ENCODE measurements at places on chromosomes 3 and 15.
A peak's percentile ranks its signal among the peaks of the same experiment; 100 is the strongest.

GRCh38 chr15:58442122-58442521 lies 10.3 kb downstream of the LIPC start:
- no peak for DNase-seq

DNA sequence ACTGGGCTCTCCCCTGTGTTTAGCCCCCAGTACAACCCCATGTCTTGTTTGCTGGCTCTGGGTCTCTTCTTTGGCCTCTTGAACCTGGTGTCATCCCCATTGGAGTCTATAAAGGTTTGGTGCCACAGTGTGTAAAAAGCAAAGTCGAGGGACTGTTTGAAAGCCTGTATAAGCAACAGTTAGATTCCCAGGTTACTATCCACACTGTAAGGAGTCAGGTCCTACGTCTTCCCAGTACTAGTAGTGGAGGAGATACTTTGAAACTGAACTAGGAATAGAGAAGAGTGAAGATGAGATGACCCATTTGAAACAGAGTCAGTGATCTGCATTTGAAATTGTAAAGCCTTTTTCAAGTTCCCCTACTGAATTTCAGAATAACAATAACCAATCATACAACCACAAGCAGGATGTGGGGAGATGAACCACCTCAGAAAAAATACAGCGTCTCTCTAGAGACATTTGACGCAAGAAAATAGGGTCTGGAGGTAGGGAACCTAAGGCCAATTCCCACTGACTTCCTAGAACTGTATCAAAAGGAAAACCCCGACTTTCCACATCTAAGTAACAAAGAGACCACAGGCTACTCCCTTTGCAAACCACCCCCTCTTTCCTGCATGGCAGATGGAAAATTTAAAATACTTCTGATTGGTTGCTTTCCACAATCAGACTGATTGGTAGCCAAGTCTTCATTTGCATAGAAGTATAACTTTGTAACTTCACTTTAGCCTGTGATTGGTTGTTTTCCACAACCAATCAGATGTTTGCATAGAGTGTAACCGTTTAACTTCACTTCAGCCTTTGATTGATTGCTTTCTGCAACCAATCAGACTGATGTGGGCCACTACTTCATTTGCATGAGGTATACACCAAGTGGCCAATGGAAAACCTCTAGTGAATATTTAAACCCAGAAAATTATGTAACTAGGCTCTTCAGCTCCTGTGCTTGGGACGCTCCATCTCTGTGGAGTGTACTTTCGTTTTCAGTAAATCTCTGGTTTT lies 49.9 kb upstream of the NEDD4 start:
- peak; percentile 33 for DNase-seq

GRCh38 chr3:181290941-181291340 lies 301.4 kb upstream of the DNAJC19 start:
- no peak for DNase-seq

GRCh38 chr3:180961087-180961486 lies 28.4 kb downstream of the DNAJC19 start:
- no peak for DNase-seq

DNA sequence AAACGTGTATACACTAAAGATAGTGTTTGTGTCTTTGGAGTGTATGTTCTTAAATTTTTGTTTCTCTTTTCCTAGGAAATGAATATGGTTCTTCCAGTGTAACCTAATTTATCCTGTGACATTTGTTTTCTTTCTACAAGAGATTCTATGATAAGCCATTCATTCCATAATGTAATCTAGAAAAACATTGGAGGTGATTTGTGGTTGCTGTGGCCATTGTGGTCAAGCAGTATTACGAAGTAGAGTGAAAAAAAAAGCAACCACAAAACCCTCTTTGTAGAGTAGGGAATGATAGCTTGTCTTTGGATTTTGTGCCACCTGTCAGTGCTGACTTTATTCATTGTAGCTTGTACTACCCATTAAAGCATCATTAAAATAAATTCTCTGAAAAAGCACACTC lies 1209.6 kb downstream of the ZPLD1 start:
- DNase-seq: no peak

DNA sequence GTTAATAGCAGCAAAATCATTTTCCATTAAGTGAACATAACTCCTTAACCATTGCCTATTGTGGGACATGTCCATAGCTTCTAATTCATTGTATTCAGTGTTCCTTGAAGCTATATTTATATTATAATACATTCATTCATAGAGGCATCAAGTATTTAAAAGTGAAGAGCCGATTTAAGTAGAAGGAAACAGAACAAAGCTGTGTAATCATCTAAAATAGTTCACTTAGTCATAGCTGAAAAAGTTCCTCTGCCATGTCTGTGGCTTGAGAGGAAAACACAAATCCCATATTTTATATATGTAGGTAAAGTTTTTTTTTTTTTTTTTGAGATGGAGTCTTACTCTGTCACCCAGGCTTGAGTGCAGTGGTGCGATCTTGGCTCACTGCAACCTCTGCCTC lies 54.5 kb downstream of the TMEM108 start:
- no peak for DNase-seq

DNA sequence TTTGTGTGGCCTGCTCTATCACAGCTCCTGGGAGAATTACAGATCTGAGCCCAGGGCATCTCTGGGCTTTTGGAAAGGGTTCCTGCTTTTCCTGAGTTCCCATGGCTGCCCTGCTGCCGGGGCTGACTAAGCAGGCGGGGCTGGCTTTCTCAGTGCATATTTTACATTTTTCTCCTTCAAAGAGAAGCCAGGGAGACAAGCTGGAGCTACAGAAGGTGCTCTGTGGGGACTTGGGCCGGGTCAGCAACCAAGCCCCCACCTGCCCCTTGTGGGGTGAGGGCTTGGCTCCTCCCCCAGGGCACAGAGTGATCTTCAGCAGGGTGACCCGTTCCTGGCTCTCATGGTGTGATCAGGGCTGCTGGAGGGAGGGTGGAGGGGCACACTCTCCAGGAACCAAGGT lies 17.4 kb downstream of the ABTB1 start:
- no peak for DNase-seq

GRCh38 chr3:177069514-177070329 lies 127.6 kb downstream of the TBL1XR1 start:
- no peak for DNase-seq

- no peak for DNase-seq
Measured at GRCh38 chr3:34864011-34864410, 775.3 kb upstream of the ARPP21 start.

GRCh38 chr3:192449036-192449435 lies 278.3 kb downstream of the FGF12 start:
- no peak for DNase-seq

DNA sequence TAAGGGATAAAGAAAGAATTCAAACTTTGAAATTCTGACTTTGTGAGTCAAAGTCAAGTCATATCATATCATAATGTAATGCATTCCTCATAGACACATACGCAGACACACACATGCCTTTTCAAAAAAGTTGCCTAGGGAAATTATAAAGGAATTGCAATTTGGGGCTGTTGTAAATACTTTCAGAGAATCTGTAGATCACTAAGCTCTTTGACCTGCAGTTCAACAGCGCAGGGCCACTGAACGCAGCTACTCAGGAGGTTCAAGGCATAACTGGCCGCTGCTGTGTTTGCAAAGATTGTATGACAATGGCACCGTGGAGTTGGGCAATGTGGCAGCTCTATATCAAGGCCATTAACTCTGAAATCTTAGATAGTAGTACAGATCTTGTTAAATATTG lies 188.4 kb upstream of the THRB start:
- DNase-seq: no peak

GRCh38 chr15:53658255-53658654 lies 101.2 kb downstream of the WDR72 start:
- DNase-seq: no peak

GRCh38 chr3:157393113-157393512 lies 43.5 kb upstream of the PTX3 start:
- no peak for DNase-seq

DNA sequence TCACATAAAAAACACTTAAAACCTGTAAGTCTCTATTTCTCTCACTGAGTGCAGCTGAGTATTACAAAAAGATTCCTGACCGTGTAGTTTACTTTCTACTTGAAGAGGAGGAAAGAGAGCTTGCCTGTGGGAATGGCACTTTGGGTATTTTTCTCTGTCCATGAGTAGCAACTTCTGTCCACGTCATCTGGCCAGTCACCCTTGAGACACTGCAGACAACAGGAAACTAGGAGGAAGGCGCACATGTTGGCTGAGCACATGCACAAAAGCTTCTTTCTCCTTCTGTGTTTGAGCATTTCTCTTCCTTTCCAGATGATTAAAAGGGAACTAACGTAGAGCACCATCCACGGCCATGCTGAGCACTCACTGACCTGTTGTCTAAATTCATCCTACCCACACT lies 19.7 kb downstream of the STARD5 start:
- no peak for DNase-seq

GRCh38 chr3:2847062-2847841 lies 262.9 kb downstream of the IL5RA start:
- DNase-seq: no peak

GRCh38 chr15:69941301-69941605 lies 156.5 kb downstream of the TLE3 start:
- no peak for DNase-seq

DNA sequence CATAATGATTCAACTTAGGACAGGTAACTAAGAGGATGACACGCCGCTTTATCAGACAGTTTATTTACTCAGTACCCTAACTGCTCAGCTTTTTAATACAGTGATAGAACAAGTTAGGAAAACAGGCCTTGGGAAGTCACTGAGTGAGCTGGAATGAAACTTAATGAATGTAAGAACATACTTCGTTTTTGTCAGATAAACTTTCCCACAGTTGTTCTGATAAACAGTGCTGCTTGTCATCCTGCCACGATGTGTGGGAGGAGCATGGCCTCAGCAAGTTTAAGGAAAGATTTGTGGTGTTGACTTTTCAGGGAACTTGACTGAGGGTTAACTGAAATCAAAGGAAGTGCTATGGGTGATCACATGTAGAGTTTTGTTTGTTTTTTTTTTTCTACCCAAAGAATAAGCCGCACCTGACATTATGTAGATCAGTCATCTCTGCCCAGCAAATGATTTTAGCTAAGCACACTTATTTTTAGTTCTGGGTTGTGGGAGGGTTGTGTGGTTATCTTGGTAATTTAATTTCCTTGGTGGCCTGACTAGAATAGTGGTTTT lies 5.6 kb upstream of the P2RY14 start:
- DNase-seq: peak; percentile 56

GRCh38 chr3:165820671-165821123 lies 16.5 kb downstream of the BCHE start:
- DNase-seq: no peak

DNA sequence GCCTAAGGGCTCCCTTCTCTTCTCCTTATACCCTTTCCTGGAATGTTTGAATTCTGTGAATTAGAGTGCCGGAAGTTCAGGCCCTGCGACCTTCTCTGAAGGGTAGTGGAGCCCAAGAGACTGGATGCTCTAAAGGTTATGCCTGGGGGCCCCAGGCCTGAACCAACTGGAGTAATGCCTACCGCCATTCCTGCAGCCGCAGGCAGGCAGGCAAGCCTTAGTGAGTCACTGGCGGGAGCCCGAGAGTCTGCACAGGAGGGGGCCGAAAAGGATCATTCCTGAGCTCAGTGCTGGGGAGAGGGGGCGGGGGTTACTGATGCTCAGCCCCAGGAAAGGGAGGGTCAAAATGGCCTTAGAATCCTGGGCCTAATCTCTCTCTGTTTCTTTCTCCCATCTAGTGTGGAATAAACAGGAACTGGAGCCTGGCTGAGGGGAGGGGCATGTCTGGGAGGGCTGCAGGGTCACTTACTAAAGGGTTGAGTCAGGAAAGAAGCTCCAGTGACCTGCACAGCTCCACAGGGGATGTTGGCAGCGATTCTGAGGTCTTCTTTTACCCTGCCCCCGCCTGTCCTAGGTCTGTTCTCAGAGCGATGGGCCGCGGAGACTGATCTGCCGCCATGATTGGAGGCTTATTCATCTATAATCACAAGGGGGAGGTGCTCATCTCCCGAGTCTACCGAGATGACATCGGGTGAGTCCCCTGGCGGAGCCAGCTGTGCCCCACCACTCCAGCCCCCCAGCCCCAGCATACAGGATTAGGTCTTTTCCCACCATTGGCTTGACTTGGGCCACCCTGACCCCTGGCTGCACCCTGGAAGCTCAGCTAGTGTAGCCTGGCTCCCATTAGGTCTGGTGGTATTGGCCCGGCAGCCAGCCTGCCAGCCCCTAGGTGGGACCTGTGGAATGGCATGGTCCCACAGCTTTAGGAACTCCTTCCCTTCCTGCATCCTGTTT lies 2.0 kb downstream of the AP2M1 start:
- DNase-seq: no peak

DNA sequence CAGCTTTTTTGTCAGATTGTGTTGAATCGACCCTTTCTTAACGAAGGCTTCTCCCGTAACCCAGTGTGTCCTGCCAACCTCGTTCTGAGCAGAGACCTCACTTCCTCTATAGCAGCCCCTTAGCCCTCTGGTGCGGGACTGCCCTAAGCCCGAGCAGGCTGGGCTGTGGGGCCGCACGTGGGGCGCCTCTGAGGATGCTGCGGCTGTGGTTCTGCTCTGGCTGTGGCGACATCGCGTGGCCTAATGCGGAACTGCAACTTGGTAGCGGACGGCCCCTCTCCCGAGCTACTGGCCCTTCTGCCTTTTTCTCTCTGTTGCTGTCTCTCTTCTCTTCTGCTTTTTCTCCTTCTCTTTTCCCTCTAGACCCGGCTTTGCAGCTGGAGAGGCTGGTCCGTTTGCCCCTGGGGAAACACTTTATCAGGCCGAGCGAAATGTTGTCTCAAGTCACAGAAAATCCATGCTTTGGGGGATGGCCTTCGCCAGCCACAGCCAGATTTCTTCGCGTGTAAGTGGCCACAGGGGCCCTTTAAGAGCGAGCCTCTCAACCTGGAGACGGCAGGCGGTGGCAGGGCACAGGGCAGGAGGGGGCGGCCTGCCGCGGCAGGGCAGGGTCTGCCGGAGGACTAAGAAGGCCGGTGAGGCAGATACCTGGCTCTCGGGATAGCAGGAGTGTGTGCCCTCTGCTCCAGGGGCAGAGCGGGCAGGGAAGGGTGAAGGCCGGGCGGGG lies 19.4 kb upstream of the KIF23 start:
- DNase-seq: peak; percentile 84

DNA sequence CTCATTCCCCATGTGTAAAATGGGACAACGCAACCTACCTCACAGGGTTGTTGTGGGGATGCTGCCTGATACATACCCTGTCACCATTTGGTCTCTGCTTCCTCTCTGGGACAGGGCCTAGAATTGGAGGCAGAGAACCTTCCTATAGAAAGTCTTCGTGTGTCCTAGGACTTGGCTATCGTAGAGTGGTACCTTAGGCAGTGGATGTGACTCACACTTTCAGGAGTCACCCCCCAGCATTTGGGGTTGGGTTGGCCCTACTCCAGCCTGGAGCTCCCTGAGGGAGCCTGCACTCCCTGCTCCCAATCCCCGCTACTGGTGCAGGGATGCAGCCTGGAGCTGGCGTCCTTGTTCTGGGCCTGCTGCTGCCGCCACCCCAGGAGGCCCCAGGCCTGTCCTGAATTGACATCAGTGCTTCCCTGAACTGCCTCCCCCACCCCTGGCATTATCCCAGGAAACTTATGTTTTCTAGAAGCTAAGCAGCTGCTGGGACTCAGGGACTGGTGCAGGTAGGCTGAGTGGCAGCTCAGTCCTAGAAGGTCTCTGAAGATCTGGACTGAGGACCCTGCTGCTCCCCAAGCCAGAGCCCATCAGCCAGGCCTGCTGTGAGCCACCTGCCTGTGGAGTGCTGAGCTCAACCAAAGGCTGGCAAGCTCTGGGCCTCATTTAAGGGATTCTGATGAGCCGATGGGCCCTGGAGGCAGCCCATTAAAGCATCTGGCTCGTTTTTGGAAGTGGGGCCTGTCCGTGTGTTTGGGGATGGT lies 9.9 kb downstream of the C15orf39 start:
- no peak for DNase-seq

GRCh38 chr3:105877336-105877910 lies 8.6 kb upstream of the CBLB start:
- DNase-seq: no peak

- DNase-seq: no peak
Measured at GRCh38 chr15:72387741-72388140, 10.4 kb upstream of the TMEM202 start.
